ENCODE measurements at places on chromosomes 12 and 14.
A peak's percentile ranks its signal among the peaks of the same experiment; 100 is the strongest.

DNA sequence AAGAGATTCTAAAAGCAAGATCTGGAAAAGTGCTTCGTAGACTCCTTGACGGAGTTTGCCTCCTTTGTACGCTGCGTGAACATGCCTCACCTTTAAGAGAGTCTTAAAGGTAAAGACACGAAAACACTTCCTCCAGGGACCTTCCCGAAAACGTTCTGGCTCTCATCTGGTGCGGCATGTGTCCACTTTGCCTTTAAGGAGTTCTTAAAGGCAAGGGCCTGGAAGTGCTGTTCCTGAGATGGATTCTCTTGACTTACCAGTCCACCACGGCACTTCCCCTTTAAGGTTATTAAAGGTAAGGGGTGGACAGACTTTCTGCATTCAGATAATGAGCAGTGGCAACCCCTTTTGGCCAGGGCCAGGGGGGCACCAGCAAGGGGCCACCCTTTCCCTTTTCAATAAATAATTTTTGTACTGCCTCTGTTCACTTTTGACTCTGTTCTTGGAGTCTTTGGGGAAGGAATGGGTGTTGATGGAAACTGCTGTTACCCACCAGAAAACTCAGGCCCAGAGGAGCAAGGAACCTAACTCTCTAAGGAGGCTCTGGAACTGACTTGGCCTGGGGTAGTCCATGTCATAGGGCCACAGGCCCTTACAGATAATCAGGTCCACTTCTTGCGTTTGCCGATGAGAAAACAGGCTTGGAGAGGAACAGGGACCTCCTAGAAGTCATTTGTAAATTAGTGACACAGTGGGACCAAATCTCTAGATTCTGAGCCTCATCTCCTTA, 4.4 kb downstream of the REM2 start:
- DNase-seq: peak; percentile 71

- no peak for DNase-seq
Measured at GRCh38 chr14:92493492-92493891, 20.1 kb upstream of the RIN3 start.

DNA sequence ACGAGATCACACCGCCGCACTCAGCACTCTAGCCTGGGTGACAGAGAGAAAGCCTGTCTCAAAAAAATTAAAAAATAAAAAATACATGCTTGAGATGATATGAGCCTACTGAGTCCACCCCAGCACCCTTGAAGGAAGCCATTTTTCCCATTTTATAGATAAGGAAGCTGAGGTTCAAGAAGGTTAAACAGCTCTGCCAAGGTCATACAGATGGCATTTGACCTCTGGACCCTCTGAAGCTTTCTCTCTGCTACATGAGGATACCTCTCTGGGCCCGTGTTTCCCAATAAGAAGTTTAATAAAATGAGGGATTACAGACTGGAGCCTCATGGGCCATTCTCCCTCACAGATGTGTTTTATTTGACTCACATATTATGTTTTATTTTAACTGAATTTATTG, 53.9 kb upstream of the PNMA1 start:
- DNase-seq: no peak

DNA sequence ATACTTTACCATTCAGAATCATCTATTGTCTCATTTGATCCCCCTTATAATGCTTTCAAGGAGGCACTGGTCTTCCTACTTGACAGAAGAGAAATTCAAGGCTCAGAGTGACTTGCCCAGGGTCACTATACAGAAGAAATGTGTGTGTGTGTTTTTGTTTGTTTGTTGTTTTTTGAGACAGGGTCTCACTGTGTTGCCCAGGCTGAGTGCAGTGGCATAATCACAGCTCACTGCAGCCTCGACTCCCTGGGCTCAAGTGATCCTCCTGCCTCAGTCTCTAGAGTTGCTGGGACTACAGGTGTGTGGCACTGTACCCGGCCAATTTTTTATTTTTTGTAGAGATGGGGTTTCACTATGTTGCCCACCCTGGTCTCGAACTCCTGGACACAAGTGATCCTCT, 22.9 kb downstream of the IRF2BPL start:
- DNase-seq: no peak

GRCh38 chr14:92431199-92431725, 82.3 kb upstream of the RIN3 start:
- DNase-seq: no peak

DNA sequence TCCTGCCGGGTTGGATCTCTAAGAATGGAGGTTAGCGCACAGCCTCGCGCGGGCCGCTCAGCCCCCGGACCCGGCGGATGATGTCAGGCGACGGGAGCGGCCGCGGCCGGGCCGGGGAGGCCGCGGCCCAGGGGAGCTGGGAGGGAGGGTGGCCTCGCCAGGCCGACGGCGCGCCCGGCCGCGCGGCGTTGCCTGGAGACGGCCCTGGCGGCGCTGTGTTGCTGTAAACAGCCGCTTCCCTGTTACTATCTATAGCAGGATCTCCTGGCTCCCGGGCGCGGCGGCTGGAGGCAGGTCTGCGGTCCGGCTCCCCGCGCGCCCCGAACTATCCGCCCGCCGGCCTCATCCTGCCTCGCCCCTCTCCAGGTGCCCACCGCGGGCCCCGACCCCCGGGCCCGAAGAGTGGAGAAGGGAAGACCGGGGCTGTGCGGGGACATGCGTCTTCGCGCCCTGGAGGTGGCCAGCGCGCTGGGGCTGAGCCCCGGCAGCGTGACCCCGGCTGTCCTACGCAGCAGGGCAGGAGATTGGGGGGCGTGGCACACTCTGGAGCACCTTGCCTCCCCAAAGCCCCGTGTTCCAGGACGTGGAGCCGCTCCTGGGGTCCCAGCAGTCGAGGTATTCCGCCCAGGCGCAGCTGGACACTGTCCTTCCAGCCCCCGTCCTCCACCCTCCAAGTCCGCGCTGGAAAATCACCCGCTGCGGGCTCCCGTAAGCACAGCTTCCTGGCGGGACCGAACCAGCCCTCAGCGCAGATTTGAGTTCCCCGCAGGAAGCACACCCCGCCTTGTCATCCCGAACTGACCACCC, 1.4 kb upstream of the FOS start:
- peak; percentile 77 for DNase-seq

GRCh38 chr12:1873531-1874510, 44.6 kb downstream of the CACNA2D4 start:
- DNase-seq: no peak

DNA sequence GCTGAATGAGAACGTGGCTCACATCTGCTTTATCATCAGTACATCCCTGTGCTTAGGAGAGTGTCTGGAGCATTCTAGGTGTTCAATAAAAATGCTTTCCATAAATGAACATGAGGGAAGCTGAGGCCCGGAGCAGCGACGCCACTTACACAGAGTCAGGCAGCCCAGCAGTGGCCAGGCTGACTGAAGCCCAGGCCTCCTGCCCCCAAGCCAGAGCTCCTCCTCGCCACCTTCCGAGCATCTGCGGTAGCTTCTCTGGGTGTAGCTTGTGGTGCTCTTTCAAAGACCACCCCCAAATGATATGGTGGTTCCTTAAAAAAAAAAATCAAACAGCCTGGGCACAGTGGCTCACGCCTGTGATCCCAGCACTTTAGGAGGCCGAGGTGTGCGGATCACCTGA, 88.8 kb downstream of the FBXL14 start:
- no peak for DNase-seq

- DNase-seq: no peak
Measured at GRCh38 chr12:5230861-5231260, 187.2 kb downstream of the KCNA5 start.

DNA sequence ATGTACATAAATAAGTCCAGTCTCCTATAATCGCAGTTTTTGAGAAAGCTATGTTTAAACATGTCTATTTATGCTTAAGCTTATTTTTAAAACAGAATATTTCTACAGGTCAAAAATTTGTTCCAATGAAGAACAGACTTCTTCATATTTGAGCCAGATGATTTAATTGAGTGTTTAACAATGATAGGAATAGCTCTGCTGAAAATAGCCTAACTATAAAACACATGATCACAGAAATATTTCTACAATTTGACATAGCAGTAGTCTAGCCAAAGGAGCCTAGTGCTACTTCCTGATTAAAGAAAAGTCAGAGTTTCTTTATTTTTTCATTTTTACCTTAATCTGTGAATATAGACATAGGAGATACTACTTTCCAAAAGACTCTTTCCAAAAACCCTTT, 29.4 kb downstream of the DCP1B start:
- no peak for DNase-seq

DNA sequence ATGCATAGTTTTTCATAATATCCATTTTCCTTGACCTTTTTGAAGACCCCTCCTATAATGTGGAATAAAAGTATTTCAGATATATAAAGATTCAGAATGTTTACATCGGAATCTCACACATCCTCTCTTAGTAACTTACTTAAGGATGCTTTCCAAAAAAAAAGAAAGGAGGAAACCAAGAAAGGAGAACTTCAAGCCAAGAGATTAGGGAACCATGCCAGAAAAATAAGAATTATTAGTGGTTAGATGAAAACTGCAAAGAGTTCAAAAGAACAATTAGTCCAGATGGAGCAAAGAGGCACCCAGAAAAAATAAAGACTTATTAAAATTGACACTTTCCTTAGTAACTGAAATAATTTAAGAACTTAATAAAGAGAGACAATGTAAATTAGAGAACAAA, 179.2 kb downstream of the DUSP6 start:
- no peak for DNase-seq

DNA sequence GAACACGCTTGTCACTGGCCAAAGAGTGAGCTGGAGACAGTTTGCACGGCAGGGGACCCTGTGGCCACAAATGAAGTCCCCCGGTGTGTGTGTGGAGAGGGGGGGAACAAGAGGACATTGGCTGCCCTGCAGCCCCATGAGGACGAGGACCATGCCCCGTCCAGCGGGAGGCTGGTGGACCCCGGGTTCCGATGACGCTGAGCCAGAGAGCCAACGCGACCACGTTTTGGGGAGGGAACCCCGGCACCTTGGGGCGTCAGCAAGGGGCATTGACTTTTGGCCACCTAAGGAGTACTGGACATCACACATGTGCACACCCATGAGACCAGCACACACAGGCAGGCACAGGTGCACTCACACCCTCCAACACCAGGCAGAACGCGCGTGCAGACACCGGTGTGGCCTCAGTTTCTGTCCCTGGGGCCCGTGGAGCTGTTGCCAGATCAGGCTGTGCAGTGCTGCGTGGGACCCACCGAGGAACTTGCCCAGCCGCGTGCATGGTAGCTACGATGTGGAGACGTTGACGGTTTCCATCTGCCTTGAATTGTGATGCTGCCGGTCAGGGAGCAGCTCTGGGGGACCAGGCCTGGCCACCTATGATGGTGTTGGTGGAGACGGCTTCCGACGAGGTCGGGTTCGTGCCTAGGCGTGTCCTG, 26.5 kb downstream of the NOC4L start:
- DNase-seq: no peak
